COR-L47 (cell line): ENCODE measurements at places on chromosomes 1 and 21.
A peak's percentile ranks its signal among the peaks of the same experiment; 100 is the strongest.

GRCh38 chr21:22880573-22880972 is 1882.4 kb downstream of the NCAM2 start:
- DNase-seq: no peak

- no peak for DNase-seq
Observed at GRCh38 chr21:33481314-33481943, 1.7 kb upstream of the TMEM50B start.

GRCh38 chr21:44347911-44348451 is 5.4 kb upstream of the TRPM2 start:
- no peak for DNase-seq

DNA sequence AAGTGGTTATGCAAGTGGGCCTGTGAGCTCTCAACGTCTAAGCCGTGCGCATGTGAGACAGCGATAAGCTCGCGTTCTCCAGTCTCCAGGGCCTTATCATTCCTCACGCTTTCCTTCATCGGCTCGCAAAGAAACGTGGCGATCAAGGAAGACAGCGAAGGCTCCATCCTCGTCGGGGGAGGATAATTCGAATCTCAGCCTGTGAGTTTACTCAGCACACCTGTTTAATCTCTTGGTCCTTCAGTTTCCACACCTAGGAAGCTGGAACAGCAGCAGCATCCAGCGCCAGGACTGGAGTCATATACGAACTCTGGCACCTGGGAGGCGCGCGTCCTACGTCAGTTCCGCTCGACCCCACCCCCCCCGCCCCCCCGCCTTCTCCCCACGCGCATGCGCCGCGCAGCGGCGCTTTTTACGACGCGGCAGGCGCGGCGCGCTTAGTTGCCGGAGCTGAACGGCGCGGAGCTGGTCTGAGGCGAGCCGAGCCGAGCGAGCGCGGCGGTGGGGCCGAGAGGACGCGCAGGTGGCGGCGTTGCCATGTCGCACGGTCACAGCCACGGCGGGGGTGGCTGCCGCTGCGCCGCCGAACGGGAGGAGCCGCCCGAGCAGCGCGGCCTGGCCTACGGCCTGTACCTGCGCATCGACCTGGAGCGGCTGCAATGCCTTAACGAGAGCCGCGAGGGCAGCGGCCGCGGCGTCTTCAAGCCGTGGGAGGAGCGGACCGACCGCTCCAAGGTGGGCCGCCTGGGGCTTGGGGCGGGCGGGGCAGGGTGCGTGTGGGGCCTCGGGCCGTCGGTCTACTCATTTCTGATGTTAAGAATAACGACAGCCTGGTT is at the start of gene PITHD1:
PITHD1 (plus strand) TSS at position 440 of the 836 bp plus-strand sequence; CDS start at position 538, 98 bp downstream.
- peak; percentile 89 for DNase-seq

- no peak for DNase-seq
Observed at GRCh38 chr21:46585191-46585953, 19.5 kb downstream of the S100B start.

- DNase-seq: no peak
Observed at GRCh38 chr1:11920239-11920903, 5.9 kb downstream of the KIAA2013 start.

DNA sequence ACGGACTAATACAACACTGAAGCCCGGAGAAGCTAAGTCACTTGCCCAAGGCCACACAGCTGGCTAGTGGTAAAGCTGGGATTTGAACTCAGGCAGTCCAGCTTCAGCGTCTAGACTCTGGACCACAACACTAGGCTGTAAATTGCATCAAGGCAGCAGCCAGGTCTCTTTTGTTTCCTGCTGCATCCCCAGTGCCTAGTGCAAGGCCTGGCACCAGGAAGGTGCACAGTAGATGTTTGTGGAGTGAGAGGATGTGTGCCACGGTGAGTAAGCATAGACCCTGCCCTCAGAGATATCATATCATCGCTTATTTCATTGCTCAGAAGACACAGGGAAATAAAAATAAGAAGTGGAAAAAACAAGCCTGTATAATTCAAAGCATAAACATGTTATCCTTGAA is 40.9 kb downstream of the IGSF21 start:
- DNase-seq: no peak

DNA sequence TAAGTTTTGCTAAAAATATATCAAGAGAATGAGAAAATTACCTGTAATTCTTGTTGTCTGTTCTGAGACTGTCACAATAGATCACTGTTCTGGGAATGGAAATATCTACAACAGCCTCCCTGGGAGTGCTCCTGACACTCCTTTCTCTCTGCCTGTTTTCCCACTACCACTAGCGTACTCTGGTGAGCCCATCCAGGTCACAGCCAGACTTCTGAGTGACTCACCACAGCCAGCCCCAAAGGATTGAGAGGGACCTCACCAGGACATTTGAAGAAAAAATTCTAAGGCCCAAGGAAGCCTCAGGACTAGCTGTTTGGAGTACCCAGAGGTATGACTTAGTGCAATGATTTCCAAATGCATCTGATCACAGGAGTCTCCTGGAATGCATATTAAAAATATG is 39.0 kb upstream of the TADA1 start:
- no peak for DNase-seq

- no peak for DNase-seq
Observed at GRCh38 chr1:6956488-6957159, 171.4 kb downstream of the CAMTA1 start.

- no peak for DNase-seq
Observed at GRCh38 chr1:219152751-219153150, 20.9 kb upstream of the LYPLAL1 start.
